ENCODE measurements at places on chromosomes 4 and X. TPM values are rescaled to one million over a fixed set of nuclear protein-coding genes. Genes with fewer than 3 reads are reported as not detected.

The CD38 gene
- total RNA-seq: not detected

- DNase-seq: no peak
Measured at GRCh38 chr4:101037249-101037648, 310.1 kb downstream of the PPP3CA start.

The IL2 gene
- not detected for total RNA-seq

The FRMD7 gene
- not detected for total RNA-seq

DNA sequence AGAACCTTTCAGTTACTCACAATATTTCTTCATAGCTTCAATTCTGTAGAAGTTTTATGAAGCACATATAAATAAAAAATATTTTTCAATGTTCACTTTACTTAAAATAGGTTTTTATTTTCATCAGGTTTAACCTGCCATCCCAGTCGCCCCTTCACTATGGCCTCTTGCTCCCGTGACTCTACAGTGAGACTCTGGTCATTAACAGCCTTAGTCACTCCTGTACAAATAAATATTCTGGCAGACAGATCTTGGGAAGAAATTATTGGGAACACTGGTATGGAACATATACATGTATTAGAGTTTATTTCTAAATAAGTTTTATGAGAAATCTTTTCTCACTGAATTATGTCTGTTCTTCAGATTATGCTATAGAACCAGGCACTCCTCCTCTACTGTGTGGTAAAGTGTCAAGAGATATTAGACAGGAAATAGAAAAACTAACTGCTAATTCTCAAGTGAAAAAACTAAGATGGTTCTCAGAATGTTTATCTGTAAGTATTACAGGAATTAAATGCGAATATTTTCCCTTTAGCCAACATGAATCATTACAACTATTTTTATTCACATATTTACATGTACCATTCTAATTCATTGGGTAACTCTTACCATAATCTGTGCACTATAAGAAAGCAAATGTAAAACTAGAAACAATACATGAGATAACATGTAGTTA, 45.6 kb downstream of the SPATA4 start:
- DNase-seq: no peak
